ENCODE measurements at places on chromosomes 5 and 9.

GRCh38 chr5:172322028-172322965 is 38.7 kb upstream of the UBTD2 start:
- DNase-seq: no peak

- no peak for DNase-seq
Measured at GRCh38 chr5:43646992-43647391, 44.0 kb downstream of the NNT start.

- no peak for DNase-seq
Measured at GRCh38 chr5:137582218-137582617, 83.1 kb upstream of the SPOCK1 start.

GRCh38 chr5:60248901-60249300 is 355.4 kb upstream of the PDE4D start:
- no peak for DNase-seq

DNA sequence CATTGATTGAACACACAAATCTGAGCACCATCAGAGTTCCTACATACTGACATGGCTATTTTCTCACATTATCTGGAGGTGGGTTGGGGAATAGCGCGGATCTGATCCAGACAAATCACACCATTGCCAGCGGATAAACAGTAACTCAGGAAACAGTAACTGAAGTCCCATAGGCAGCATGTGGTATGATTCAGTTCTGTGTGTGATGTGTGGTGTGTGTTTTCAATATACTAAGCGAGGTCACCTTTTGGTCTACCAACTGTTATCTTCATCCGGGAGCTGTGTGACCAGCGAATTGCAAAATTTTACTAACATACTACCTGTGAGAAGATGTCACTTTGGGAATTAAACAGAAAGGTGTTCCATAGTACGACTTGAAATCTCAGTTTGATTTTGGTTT is 50.1 kb downstream of the PKD2L2 start:
- no peak for DNase-seq

Measured in activated gamma-delta T cell treated with Interleukin-2 at 50 U/mL for 16 hours (primary cell).